T-helper 17 cell (primary cell): ENCODE measurements at places on chromosomes 2 and 18. TPM values are rescaled to one million over a fixed set of nuclear protein-coding genes. Genes with fewer than 3 reads are reported as not detected.

The ANKRD29 gene
- 0.26 TPM for total RNA-seq

The SLC8A1 gene
- total RNA-seq, result 0.26 TPM

The ANKRD30BL gene
- total RNA-seq, result not detected

The IMPACT gene
- total RNA-seq, result 15.2 TPM

The CPLX4 gene
- total RNA-seq, result not detected

The SERPINB3 gene
- total RNA-seq, result not detected

The UPP2 gene
- not detected for total RNA-seq

The DNMT3A gene
- total RNA-seq, result 67.6 TPM

DNA sequence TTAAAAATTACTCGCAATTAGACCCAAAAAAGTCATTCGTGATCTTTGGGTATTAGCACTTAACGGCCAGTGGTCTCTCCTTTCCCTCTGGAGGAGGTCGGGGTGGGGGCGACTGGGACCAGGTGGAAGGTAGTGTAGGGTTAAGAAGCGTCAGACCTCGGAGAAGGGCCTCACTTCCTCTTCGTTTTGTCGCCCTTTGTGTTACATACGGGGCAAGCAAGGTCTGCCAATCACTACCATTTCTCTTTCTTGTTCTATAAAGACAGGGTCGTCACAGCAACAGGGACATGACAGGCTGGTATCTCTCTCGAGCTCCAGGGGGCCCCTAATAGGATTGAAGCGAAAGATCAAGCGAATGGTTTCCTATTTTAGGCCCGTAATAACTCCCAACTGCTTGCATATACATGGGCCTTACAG lies 136.6 kb downstream of the INSIG2 start:
- peaks cover 5% of the 10 kb centered on the region for H3K36me3 ChIP-seq
- H3K4me1 ChIP-seq, result peaks cover 18% of the 10 kb centered on the region
- no peak overlapping the region for H3K27ac ChIP-seq
- DNase-seq, result no peak

DNA sequence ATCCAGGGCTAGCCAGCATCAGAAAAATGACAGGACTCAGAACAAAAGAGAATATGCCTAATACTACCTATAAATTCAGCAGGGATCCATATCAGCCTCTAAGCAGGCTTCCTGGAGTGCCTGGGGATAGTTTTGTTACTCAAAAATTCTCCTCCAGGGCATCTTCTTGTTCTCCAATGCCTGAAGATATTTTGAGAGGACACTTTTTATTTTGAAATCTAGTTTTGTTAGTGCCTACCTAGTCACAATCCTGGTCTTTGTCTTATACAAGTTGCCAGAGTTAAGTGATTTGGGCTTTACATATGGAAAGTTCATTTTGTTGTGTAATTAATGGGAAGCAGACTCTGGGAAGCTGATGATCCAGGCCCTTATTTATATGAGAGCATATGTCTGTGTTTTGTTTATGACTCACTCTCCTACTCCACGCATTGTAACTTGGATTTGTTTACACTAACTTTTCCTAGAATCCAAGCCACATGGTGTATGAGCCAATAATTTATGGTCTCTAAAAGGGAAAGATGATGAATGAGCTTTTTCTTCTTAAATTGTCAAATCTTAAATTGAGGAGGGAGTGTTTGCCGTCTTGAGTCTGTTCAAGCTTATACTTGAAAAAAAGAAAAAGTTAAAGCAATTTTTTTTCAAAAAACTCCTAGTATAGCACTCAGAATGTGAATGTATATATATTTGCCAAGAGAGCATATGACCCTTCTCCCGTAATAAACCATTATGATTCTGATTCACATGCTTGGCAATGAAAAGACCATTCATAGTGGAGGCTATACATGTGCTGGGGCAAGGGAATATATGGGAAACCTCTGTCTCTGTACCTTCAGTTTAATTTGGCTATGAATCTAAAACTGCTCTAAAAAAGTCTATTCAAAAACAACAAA lies 370.3 kb downstream of the SETBP1 start:
- H3K27ac ChIP-seq, result no peak overlapping the region
- peaks cover 18% of the 10 kb centered on the region for H3K27me3 ChIP-seq
- H3K36me3 ChIP-seq, result no peaks in the 10 kb centered on the region
- H3K4me1 ChIP-seq, result no peaks in the 10 kb centered on the region

DNA sequence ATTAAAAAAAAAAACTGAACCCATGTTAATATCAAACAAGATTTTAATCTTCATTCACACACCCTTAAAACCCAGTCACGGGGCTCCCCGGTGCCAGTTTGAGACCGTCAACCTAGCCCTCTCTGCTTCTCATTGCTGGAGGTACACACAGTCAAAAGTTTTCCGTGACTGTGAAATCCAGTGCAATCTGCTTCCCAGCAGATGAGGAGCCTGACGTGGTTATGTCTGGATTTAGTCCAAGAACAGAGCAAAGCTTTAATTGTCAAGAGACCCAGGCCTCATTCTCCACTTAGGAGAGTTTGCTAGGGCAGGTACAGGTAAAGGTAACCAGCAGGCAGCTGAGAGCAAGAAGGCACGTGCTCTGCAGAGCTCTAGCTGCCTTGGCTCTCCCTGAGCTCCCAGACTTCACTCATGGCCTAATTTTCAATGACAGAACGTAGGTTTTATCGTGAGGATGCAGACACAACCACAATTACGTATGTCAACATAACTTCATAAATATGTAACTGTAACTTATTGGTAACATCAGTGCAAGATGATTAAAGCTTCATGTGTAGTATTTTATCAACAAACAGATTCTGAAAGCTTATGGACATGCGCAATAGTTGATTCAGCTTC lies 56.3 kb downstream of the SLC16A14 start:
- H3K4me3 ChIP-seq, result no peak overlapping the region
- no peak overlapping the region for H3K27ac ChIP-seq
- peaks cover 3% of the 10 kb centered on the region for H3K4me1 ChIP-seq
- H3K27me3 ChIP-seq, result no peaks in the 10 kb centered on the region
- DNase-seq, result no peak
- peaks cover 5% of the 10 kb centered on the region for H3K36me3 ChIP-seq

DNA sequence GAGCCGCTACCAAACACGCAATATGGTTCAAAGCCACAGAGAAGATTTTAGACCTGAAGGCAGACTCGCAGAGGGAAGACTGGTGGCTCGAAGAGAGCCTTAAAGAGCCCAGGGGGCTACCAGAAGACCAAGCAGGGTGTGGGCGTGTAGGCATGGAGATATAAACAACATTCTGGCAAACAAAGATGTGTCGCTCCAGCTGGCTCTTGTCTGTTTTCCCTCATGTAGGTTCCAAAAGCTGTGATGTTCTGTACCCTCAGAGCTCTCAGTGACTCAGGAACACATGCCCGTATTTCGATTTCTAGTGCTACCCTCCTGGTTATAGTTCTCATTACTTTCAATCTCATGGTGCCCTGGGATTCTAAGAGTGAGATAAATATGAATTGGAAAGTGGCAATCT lies 44.5 kb downstream of the DOCK10 start:
- H3K36me3 ChIP-seq, result peaks cover 5% of the 10 kb centered on the region
- H3K4me3 ChIP-seq, result no peak overlapping the region
- no peak for DNase-seq
- H3K4me1 ChIP-seq, result peaks cover 57% of the 10 kb centered on the region
- peak overlapping the region; percentile 77 for H3K27ac ChIP-seq

GRCh38 chr18:76487782-76488181 lies 7.3 kb downstream of the ZNF516 start:
- H3K4me1 ChIP-seq, result peaks cover 39% of the 10 kb centered on the region
- no peak overlapping the region for H3K27ac ChIP-seq
- no peak overlapping the region for H3K4me3 ChIP-seq
- H3K36me3 ChIP-seq, result no peaks in the 10 kb centered on the region
- peaks cover 18% of the 10 kb centered on the region for H3K27me3 ChIP-seq

DNA sequence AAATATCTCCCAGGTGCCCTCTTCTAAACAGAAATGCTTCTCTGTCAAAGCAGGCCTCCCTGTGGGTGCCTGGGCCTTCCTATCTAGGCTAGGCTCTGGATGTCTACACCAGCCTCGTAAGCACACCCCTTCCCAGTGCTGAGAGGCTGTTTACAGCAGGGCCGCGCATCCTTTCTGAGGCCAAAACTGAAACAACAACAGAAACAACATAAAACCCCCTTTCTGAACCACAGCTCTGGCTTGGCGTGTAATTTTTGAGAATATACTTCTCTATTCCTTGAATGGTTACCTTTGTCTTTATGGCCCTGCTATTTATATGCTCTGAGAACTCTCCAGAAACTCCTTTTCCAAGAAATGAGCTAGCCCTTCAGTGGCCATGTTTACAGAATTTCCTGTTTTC lies 118.4 kb downstream of the BCL2L11 start:
- no peaks in the 10 kb centered on the region for H3K4me1 ChIP-seq
- peaks cover 5% of the 10 kb centered on the region for H3K27me3 ChIP-seq
- H3K36me3 ChIP-seq, result peaks cover 2% of the 10 kb centered on the region
- no peak overlapping the region for H3K4me3 ChIP-seq
- DNase-seq, result no peak

GRCh38 chr2:127226132-127226519 lies 6.0 kb upstream of the CYP27C1 start:
- H3K4me1 ChIP-seq, result peaks cover 5% of the 10 kb centered on the region
- peaks cover 50% of the 10 kb centered on the region for H3K27me3 ChIP-seq
- no peak overlapping the region for H3K27ac ChIP-seq

GRCh38 chr2:132904142-132904842 lies 234.3 kb upstream of the LYPD1 start:
- DNase-seq, result no peak
- no peaks in the 10 kb centered on the region for H3K27me3 ChIP-seq
- no peaks in the 10 kb centered on the region for H3K4me1 ChIP-seq

GRCh38 chr2:84247532-84247931 lies 211.5 kb downstream of the SUCLG1 start:
- DNase-seq, result no peak
- H3K4me1 ChIP-seq, result no peaks in the 10 kb centered on the region
- H3K36me3 ChIP-seq, result no peaks in the 10 kb centered on the region
- no peak overlapping the region for H3K4me3 ChIP-seq

DNA sequence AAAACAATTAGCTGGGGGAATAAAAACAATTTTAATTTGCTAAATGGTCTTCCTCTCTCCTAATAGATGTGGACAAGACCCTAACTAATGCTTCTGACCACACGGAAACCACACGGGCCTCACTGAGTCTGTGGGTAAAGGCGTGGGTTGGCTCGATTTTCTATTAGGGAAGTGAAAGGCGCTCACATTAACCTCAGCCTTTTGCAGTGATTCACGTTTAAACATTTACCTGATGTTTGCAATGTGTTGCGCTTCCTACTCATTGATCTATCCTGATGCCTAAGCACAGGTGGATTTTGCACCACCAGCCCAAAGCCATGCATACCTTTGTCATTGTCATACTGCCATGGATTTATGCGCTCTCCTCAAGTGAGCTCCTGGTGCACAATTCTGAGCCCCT lies 35.6 kb upstream of the NRP2 start:
- H3K4me1 ChIP-seq, result no peaks in the 10 kb centered on the region
- DNase-seq, result no peak
- H3K27me3 ChIP-seq, result peaks cover 27% of the 10 kb centered on the region
- H3K4me3 ChIP-seq, result no peak overlapping the region
- peaks cover 4% of the 10 kb centered on the region for H3K36me3 ChIP-seq
- H3K27ac ChIP-seq, result no peak overlapping the region

DNA sequence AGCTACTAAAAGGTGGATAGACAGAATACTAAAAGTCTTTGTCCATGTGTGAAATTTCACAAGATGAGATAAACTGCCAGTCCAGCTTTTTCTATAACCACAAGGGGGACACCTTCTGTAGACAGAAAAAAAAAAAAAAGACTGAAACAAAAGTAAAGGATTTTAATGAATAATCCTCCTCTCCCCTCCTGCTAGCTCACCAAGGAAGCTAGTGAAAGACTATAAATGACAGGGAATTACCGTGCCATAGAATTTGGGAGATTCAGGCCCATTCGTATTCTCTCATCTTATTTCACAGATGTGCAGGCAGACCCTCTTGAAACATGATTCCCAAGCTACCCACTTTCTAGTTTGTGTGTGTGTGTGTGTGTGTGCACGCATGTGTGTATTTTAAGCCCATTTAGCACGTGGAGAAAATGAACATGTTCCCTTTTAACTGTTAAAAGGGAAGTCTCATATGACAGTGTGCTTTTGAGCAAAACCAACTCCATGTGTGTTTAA lies 36.3 kb upstream of the SLC8A1 start:
- peaks cover 10% of the 10 kb centered on the region for H3K4me1 ChIP-seq
- no peaks in the 10 kb centered on the region for H3K27me3 ChIP-seq
- H3K27ac ChIP-seq, result no peak overlapping the region
- no peak for DNase-seq

- H3K4me3 ChIP-seq, result no peak overlapping the region
- no peaks in the 10 kb centered on the region for H3K4me1 ChIP-seq
- no peak for DNase-seq
These were observed 78.9 kb downstream of the CPS1 start for GRCh38 chr2:210635257-210635656.

GRCh38 chr2:199814101-199814816 lies 36.7 kb downstream of the FTCDNL1 start:
- no peaks in the 10 kb centered on the region for H3K27me3 ChIP-seq
- H3K27ac ChIP-seq, result no peak overlapping the region
- H3K36me3 ChIP-seq, result no peaks in the 10 kb centered on the region

- H3K4me3 ChIP-seq, result no peak overlapping the region
- H3K27ac ChIP-seq, result no peak overlapping the region
- DNase-seq, result no peak
- H3K36me3 ChIP-seq, result peaks cover 3% of the 10 kb centered on the region
- peaks cover 11% of the 10 kb centered on the region for H3K27me3 ChIP-seq
- no peaks in the 10 kb centered on the region for H3K4me1 ChIP-seq
These were observed 398.3 kb downstream of the ALK start for GRCh38 chr2:29522951-29523669.

- H3K27ac ChIP-seq, result no peak overlapping the region
- DNase-seq, result no peak
- no peaks in the 10 kb centered on the region for H3K27me3 ChIP-seq
These were observed 92.8 kb downstream of the SPRED2 start for GRCh38 chr2:65339648-65340047.

GRCh38 chr2:224055101-224055500 lies 16.0 kb upstream of the SERPINE2 start:
- no peak overlapping the region for H3K4me3 ChIP-seq
- H3K27ac ChIP-seq, result no peak overlapping the region
- no peak for DNase-seq
